ENCODE measurements at places on chromosomes 2 and 18.

- DNase-seq: no peak
These were observed 148.5 kb downstream of the MGAT5 start for GRCh38 chr2:134402410-134402809.

- no peak for DNase-seq
These were observed 38.1 kb downstream of the RPL37A start for GRCh38 chr2:216536734-216537210.

GRCh38 chr2:73268830-73269685 is 15.2 kb downstream of the FBXO41 start:
- DNase-seq: peak; percentile 84

DNA sequence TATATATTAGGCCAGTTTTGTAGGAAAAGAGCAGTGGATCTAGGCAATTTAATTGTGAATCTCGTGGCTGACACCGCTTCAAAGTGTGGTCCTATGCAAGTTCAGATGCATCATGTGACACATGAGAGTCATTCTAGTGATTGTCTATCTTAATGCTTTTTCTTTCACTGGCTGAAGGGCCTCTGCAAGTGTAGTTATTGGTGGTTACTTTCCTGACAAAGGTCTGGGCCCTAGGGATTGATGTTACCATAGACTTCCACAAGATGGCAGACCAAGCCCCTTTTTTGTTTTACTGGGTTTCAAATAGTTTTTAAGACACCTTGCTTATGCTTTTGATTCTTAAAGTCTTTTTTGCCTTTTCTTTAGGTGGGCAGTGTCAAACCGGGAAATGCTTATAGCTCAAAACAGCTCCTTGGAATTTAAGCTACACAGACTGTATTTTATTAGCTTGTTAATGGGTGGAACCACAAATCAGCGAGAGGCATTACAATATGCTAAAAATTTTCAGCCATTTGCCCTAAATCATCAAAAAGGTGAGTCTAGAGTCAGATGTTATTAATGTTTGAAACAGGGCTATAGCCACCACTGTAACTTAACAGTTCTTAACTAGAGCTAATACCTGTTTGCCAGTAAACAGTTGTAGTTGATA is 25.9 kb downstream of the CD8A start:
- DNase-seq: peak; percentile 69

DNA sequence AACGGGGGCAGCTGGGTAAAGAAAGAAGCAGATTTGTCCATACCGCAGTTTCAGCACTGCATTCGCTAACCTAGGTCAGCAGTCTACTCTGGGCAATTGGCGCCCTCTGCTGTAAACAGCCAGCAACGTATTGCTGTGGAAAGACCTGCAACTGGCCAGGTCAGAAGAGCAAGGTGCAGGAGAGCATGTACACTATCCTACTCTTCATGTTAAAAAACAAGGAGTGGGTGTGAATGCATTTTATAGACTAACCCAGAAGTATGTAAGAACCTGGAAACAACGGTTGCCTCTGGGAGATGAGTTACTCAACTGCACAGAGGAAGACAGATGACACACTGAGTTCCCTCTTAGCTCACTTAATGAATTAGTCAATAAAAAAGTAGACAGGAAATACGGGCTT is 6.2 kb downstream of the MRPS5 start:
- peak; percentile 85 for DNase-seq

DNA sequence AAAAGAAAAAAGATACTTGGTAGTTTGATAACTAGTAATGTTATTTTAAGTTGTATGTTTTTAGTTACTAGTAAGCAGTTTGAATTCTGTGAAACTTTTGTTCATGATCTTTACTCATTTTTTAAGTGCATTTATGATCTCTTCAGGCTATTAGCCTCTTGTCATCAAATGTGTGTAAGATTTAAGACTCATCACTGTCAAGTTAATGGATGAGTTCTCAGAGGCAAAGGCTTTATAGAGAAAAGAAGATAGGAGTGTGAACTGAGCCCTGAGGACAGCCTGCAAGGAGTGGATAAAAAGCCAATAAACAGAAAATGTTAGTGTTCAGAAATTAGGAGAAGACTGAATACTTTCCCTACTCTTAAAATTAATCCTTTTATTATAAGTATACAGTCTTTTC is 13.5 kb downstream of the NDUFV2 start:
- no peak for DNase-seq

GRCh38 chr2:186523791-186524190 is 37.7 kb downstream of the ZC3H15 start:
- DNase-seq: no peak

GRCh38 chr2:10168221-10168620 is 45.7 kb downstream of the RRM2 start:
- DNase-seq: no peak

- DNase-seq: peak; percentile 18
These were observed 49.2 kb downstream of the CYB5A start for GRCh38 chr18:74242438-74243096.

- no peak for DNase-seq
These were observed 1098.2 kb upstream of the FANCL start for GRCh38 chr2:59339121-59339836.

GRCh38 chr2:157726946-157727345 is 98.3 kb upstream of the ACVR1C start:
- DNase-seq: no peak

GRCh38 chr2:216606551-216607276 is 26.5 kb upstream of the IGFBP2 start:
- peak; percentile 95 for DNase-seq

- no peak for DNase-seq
These were observed 110.0 kb downstream of the TCF4 start for GRCh38 chr18:55477860-55478581.

DNA sequence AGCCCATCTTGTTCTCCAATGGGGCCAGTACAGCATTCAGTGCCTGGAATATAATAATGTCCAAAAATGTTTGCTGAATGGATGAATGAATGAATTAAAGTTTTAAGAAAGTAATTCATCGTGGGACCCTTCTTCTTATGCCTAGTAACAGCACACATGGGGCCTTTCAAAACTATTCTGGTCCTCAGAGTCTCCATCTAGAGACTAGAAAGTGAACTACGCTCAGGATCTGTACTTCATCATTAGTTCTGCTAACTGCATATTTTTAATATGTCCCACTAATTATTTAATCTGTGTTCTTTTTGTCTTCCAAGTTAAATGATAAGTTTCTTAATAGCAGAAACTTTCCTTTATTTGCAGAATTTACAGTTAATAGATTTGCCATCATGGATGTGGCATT is 172.5 kb downstream of the SMAD2 start:
- DNase-seq: no peak

DNA sequence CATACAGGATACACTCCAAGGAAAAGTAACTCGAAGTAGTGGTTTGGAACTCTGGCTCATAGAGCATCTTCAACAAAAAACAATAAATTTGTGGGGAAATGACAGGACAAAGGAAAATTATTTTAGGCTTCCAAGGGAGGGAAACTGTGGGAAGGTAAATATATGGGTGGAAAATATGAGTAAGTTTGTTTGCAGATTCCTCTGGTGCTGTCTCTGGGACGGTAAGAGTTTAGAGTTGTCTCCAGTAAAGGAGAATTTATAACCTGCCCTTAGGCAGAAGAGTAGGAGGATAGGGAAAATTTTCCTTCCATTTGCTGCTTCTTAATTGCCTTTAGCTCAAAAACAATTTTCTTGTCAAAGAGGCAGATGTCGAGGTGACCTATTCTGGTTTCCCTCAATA is 19.3 kb downstream of the HNMT start:
- DNase-seq: no peak

DNA sequence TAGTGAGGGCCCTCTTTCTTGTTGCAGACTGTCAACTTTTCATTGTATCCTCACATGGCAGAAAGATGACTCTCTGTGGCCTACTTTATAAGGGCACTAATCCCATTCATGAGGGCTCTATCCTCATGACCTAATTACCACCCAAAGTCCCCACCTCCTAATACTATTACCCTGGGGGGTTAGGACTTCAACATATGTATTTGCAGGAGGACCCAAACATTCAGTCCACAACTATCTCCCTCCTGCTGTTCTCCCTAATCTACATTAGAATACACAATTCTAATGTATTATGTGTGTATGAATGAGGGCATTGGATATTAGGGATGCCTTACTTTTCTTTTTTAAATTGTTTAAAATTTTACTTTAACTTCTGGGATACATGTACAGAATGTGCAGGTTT is 246.0 kb upstream of the TANK start:
- no peak for DNase-seq

All from activated CD8-positive, alpha-beta T cell treated with anti-CD3 and anti-CD28 coated beads for 36 hours (primary cell).